M059J (cell line): ENCODE measurements at places on chromosomes 1 and 21. TPM values are rescaled to one million over a fixed set of nuclear protein-coding genes. Genes with fewer than 3 reads are reported as not detected.

DNA sequence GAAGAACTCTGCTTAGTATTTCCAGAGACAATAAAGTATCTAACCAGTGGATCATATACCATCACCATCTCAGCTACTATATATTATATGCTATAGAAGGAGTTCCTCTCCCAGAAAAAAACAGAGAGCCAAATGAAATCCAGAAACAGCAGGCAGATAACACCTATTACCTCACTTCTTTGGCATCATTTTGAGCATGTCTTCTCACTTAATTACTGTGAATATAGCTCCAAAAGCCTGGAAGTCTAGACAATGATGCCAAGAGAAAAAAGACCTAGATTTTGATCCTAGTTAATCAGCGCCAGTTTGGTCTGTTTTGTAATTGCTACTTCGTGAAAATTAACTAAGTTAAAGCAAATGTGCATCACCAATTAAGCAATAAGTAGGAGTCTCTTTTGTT is 131.3 kb downstream of the EIF4G3 start:
- no peak for DNase-seq

- no peak for DNase-seq
Measured at GRCh38 chr1:232786845-232787455, 18.3 kb upstream of the MAP10 start.

DNA sequence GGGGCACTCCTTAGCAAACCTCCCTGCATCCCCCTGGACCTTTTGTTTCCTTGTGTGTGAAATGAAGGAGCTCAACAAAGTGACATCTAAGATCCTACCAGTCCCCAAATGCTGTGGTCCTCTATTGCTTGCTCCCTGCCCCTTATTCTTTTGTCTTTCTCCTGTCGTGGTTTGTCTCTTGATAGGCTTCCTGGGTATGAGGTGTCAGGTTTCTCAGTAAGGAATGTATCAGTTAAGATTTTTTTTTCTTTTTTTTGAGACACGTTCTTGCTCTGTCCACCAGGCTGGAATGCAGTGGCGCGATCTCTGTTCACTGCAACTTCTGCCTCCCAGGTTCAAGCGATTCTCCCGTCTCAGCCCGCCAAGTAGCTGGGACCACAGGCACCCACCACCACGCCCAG is 16.8 kb downstream of the CNIH3 start:
- DNase-seq: peak; percentile 92

DNA sequence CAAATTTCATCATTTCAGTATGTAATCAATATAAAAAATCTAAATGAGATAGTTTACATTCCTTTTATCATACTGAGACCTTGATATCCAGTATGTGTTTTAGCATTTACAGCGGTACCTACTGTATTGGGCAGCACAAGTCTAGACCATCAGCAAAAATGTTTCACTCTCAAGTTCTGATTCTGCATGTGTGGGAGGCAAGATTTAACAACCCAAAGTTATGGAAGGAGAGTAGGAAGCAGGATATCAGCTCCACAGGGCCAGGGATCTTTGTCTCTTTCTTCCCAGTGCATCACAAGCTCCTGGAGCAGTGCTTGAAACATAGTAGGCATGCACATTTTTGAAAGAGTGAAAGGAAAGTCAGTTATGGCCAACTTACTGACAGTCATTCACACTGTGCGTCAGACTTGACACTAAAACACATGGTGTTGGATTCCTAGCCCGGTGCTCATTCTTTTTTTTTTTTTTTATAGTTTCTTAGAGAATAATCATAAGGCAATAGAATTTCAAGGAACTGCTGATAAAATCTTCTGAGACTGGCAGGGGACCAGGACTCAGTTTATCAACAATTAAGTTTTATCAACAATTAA is 6.1 kb downstream of the TENT5C start:
- peak; percentile 7 for DNase-seq

DNA sequence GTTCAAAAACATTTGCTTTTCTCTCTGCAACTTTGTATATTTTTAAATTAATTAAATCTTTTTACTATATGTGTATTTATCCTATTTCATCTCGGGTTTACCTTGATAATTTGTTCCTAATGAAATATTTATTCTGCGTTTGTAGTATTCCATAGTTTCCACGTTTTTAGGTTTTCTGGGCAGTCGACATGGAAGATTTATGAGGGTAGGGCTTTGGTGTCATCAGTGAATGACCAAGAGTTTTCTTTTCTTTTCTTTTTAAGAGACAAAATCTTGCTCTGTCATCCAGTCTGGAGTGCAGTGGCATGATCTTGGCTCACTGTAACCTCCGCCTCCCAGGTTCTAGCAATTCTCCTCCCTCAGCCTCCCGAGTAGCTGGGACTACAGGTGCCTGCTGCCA is 17.2 kb upstream of the ZNF669 start:
- no peak for DNase-seq

DNA sequence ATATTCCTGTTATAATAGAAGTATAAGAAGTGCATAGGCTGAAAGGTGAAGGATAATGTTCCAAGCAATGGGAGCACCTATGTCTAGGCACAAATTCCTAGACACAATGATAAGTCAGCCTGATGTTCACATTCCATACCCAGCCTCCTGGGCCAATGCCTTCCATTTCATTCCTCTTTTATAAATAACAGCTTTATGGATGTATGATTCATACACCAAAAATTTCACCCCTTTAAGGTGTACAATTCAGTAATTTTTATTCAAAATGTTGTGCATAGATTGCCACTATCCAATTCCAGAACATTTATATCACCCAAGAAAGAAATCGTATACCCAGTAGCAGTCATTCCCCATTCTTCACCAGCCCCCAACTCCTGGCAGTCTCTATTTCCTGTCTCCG is 118.8 kb downstream of the BRINP2 start:
- no peak for DNase-seq

DNA sequence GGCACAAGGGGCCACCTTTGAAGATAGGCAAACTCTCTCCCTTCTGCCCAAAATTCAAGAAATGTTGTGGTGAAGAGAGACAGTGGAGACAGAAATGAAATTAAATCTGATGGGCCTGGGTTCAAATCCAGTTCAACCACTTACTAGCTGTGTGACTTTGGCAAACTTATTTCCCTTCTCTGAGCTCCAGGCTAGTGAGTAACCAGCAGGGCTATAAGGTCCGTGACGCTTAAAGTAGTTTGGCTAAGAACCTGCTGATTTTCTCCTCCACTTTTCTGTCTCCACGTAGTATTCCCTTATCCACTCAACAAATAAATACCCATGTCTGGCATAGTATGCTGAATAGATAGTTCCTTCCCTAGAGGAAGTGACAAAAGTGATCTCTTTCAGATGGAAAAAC is 1.9 kb downstream of the SLC2A1 start:
- no peak for DNase-seq

- peak; percentile 42 for DNase-seq
Measured at GRCh38 chr1:145961425-145962156, 2.8 kb downstream of the ANKRD34A start.

DNA sequence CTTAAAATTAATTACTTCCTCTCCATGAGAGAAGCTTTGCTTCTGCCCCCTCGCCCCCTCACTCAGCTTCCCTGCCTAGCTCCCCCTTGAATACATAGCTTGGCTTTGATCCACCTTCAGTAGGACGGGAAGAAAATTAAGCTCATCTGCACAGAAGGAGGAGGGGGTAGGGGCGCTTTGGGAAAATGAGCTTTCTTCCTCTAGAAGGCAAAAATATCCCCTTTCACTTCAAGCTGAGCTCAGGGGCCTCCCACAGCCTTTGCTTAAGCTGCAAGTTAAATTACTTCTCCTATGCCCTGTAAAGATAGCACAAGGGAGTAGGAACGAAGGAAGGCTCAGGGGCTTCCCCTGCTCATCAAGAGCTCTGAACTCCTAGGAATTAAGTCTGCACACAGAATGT is 65.2 kb upstream of the GOLT1A start:
- no peak for DNase-seq

GJB5 gene
- total RNA-seq: not detected in 2 replicates

WNT3A gene
- total RNA-seq: not detected in 2 replicates

URB1 gene
- 8.9 and 18.1 TPM in 2 replicates for total RNA-seq

C1orf185 gene
- not detected in 2 replicates for total RNA-seq

RBM11 gene
- 0.20 TPM in 1 of 2 replicates, not detected in the other for total RNA-seq
